Hematopoietic multipotent progenitor cell treated with erythropoietin and hydrocortisone succinate and interleukin-3 and kit ligand, for 6 days (in vitro differentiated cells): ENCODE measurements at places on chromosomes 5 and 9.

- DNase-seq, result no peak
These were observed 155.1 kb downstream of the CCDC192 start for GRCh38 chr5:127858116-127858784.

- DNase-seq, result no peak
These were observed 21.5 kb downstream of the SMIM23 start for GRCh38 chr5:171806976-171807747.

DNA sequence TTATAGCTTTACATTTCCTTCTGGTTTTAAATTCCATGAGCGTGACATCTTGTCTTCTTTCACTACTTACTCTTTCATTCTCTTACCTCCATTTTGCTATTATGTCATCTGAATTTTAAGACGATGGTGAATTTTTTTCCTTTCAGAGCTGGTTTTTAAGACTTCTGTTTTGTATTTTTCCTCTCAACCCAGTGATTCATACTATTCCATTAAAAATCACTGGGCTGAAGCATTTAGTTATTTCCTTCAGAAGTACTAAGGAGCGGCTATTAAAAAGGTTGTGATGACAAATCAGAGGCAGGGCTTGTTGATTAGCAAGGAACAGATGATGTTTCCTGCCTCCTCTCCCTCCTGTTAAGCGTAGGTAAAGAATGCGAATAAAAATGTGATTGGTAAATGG lies 16.5 kb downstream of the AGXT2 start:
- no peak for DNase-seq

GRCh38 chr9:89309166-89309565 lies 1.8 kb upstream of the CKS2 start:
- no peak for DNase-seq

- no peak for DNase-seq
These were observed 431.7 kb upstream of the CTNND2 start for GRCh38 chr5:12335938-12336337.

- DNase-seq, result no peak
These were observed 1.6 kb downstream of the TDRD7 start for GRCh38 chr9:97413462-97413861.
